Stimulated activated CD8-positive, alpha-beta memory T cell treated with anti-CD3 and anti-CD28 coated beads, Interleukin-15, amount 100 ng/mL, for 24 hours (primary cell): ENCODE measurements at places on chromosomes 2 and 18.

GRCh38 chr2:198809976-198810375, 647.8 kb downstream of the SATB2 start:
- DNase-seq: no peak

GRCh38 chr2:123040506-123040905, 984.6 kb upstream of the CNTNAP5 start:
- DNase-seq: no peak

GRCh38 chr2:45328264-45328870, 282.7 kb downstream of the SRBD1 start:
- DNase-seq: no peak

- DNase-seq: no peak
These were observed at the start of gene MOGAT1 for GRCh38 chr2:222671259-222672067. MOGAT1 (plus strand) TSS chr2:222671658; CDS start chr2:222671786, 128 bp downstream.

DNA sequence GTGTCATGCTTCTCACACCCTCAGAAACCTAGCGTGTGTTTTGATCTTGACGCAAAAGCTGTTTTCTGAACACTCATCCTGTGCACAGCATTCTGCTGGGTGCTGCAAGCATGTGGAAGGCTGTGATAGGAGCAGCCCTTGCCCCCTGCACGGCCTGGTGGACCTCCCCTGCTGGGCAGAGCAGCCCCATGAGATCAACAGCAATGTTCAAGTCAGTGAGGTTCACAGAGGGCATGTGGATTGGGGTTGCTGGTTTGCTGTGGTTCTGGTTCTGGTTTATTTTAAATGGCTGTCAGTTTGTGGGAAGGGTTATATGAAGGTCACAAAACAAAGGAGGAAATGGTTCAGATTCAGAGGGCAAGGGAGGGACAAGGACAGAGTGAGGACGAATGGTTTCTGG, 71.3 kb downstream of the SOWAHC start:
- no peak for DNase-seq

DNA sequence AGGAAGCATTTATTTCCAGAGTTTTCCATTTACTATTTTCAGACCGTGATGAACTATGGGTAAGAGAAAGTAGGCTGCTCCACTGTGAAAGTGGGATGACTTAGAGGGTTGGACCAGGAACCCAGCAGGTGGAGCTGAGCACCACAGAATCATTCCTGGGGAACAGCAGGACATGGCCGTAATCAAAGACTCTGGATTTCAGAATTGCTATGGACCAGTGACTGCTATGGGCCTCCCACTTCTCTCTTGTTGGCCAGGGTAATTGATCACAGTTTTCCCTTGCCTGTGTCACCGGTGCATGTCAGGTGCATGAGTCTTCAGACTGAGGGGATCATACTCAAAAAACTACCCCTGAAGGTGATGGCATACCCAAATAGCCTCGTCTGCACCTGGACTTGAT, 90.6 kb upstream of the GPC1 start:
- no peak for DNase-seq

DNA sequence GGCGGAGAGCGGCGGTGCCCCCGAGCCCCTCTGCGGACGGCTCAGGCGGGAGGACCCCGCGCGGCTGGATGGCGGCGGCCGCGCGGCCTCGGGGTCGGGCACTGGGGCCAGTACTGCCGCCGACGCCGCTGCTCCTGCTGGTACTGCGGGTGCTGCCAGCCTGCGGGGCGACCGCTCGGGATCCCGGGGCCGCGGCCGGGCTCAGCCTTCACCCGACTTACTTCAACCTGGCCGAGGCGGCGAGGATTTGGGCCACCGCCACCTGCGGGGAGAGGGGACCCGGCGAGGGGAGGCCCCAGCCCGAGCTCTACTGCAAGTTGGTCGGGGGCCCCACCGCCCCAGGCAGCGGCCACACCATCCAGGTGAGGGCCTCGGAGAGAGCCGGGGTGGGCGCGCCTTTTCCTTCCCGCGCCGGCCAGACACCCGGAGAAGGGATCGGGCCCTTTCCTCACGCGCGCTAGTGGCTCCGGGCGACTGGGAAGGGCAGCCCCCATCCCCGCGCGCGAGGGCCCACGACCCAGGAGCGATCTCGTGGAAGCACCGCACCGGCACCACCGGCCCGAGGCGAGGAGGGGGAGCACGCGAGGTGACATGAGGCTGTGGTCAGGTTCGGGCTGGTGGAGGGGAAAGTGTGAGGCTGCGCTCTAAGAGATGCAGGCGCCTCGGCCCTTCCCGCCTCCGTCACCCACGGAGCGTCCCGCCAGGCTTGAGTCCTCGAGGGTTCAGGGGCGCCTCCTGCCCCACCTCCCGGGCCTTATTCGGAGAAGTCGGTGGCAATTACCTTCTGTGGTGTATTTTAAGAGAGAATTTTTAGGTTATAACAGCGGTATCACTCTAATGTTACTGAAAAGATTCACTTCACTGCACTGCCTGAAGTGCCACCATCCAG, 607 bp downstream of the LAMA3 start:
- DNase-seq: no peak

- DNase-seq: no peak
These were observed 147.0 kb downstream of the PID1 start for GRCh38 chr2:229124136-229124535.

DNA sequence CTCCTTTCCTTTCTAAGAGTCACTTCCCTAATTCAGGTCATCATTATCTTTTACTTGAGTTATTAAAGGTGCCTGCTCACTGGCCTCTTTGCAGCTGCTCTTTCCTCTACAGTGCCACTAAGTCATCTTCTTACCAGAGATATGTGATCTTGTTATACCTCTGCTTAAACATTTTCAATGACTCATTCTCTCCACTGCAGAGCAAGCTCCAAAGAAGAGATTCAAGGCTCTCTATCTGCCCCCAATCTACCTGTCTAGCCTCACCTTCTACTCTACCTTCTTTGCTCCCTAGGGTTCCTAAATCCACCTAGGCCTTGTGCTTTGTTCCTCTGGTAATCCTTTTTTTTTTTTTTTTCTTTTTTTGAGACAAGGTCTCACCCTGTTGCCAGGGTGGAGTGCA, 3.1 kb downstream of the ARHGEF33 start:
- DNase-seq: no peak

DNA sequence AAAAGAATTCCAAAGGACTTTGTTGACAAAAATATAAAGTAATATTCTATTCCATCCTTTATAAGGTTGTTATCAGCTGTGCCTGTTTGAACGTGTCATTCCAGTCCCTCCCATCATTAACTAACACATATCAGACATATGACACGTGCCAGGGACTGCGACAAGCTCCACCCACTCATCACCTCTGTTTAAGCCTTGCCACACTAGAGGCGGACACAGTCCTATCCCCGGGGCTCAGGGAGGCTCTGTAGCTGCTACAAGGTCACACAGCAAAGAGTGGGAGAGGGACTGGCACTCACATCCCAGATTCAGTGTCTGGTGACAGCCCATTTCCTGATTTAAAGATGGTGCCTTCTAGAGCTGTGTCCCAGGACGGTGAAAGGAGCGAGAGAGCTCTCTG, 30.0 kb downstream of the TBC1D8 start:
- no peak for DNase-seq

DNA sequence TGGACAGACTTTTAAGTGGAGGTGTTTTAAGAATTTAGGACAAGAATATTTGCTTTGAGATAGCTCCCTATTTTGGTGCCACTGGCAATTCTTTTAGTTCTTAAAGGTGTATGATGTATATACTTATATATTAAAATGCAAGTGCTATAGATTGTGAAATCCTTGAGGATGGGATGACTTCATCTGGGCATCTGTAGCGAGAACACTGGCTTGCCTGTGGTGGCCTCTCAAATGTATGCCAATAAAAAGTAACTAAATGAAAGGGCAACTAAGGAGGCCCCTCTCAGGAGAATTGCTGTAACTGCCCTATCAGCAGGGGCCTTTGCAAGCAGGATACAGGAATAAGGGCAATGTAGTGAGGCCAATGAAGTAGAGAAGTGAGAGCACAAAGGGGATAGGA, 2.6 kb upstream of the THUMPD2 start:
- DNase-seq: no peak

GRCh38 chr2:20542746-20543468, 96.0 kb downstream of the RHOB start:
- no peak for DNase-seq

- DNase-seq: no peak
These were observed at the start of gene CCDC178 for GRCh38 chr18:33440060-33441043. CCDC178 (minus strand) TSS chr18:33440721; CDS start chr18:33412088, 28,633 bp downstream.

GRCh38 chr2:221203856-221204255, 368.2 kb downstream of the EPHA4 start:
- DNase-seq: no peak

DNA sequence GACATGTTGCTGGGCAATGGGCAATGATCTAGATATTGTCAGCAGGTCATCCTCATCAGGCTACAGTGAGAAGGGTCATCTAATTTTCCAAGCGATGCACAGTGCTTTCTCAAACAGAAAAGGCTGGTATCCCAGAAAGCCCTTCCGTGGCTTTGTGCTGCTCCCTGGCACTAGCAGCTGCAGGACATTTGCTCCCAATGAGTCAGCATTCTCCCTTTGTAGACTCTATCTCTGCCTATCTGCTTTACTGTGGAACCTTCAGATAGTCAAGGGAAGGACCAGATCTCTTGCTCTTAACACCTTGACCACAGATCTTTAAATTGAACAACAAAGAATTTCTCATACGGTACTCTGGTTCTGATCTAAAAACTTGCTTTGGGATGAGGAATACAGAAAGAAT, 101.4 kb downstream of the CDH2 start:
- no peak for DNase-seq

DNA sequence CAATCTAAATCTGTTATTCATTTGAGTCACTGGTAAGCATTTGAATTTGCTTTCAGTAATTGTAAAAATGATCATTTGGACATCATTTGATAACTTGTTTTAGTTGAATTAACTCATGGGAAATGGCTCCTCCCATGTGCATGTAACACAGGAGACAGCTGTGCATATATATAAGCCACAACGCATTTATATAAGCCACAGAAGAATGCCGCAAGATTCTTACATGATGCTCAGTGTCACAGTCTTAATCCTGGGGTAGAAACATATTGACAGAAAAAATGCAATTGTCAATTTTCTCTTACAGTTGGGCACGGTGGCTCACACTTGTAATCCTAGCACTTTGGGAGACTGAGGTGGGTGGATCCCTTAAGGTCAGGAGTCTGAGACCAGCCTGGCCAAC, 13.3 kb upstream of the IAH1 start:
- no peak for DNase-seq

DNA sequence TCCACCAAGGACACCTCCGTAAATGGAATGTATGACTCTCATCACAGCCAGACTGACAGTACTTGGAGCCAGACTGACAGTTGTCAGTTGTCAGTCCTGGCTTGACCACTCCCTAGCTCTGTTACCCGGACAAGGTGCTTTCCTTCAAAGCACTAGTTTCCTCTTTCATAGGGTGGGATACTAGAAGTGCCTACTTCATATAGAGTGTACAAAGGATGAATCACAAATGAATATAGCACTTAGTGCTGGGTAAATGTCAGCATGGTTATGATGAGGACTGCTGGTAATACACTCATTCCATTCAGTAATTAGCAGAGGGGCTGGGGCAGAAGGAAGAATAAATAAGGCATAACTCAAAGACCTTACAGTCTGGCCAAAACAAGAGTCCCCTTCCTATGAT, 91.4 kb downstream of the ARL4C start:
- DNase-seq: no peak

DNA sequence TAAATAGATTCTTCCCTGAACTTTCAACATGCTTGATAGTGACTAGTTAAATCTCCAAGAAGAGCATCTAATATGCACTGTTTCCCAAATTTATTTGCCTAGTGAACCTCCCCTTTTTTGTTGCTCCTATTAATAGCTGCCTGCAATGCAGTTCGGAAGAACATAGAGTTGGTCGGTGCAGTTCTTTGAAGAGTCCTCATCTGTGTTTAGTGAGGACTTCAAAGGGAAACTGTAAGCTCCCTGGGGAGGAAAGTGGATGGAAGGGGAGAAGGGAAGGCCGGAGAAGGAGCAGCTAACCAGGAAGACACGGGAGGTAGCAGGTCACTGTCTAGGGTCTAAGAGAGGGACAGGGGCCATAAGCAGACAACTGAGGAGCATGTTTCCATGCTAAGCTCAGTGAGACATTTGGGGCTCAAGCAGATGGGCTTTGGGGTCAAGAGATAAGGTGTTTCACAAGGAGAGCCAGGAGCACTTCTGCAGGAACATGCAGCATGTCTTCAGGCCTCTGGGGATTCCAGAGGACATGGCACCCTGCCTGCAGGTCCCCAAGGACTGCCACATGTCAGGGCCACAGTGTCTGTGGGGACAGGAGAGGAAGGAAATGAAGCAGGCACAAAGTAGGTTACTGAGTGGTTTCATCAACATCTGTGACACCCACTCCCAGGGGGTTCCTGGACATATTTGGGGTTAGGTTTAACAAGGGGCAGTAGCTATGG, 48.7 kb upstream of the ANXA4 start:
- DNase-seq: no peak

DNA sequence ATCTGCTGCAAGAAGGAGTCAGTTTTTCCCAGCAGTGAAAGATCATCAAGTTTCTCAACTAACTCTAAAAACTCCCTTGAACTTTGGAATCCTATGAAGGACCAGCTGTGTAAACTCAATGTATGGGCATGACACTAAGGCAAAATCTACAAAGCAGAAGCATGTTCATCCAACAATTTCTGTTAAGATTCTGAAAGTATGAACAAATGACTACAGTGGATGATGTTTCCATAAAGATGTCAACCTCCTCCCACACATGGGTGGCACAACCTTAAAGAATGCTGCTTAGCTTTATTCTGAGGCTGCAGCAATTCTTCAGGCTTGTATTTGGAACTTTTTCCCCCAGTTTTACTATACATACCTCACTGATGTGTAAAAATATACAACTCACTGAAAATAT, 47.2 kb downstream of the WDR33 start:
- no peak for DNase-seq

DNA sequence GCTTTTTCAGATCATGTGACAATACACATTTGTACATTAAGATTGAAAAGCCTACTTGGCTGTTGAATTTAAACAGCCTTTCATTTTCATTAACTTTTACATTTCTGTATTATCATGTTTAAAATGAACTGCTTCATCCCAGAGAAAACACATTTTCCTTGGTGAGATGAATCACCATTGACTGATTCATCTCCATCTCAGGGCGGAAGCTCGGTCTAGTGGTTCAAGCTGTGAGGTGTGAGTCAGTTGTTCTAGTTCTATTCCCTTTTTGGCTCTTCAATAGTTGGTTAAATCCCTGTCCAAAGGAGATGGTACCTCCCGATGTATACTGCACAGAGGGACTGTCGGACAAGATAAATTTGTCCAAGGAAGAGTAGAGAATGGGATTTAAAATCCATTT, 189.7 kb downstream of the ADCYAP1 start:
- DNase-seq: no peak

- no peak for DNase-seq
These were observed 376.2 kb downstream of the ZNF521 start for GRCh38 chr18:24975496-24976372.

DNA sequence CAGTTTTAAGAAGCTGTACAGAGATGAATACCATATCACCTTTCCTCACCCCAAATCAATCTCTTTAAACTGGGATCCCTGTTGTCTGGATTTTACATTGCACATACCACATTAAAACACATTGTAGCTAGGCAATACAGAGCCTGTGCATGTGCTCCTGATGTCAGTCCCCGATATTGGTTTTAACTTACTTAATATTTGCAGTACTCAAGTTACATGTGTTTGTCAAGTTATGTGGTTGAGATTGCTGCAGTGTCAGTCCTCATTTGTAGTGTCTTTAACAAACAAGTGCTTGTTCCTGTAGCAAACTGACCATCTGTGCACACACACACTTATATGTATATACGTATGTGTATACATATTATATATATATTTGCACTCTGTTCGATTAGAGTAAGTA, 10.4 kb upstream of the UBE2E3 start:
- DNase-seq: no peak
